ENCODE measurements at places on chromosomes 7 and 10.
A peak's percentile ranks its signal among the peaks of the same experiment; 100 is the strongest.

DNA sequence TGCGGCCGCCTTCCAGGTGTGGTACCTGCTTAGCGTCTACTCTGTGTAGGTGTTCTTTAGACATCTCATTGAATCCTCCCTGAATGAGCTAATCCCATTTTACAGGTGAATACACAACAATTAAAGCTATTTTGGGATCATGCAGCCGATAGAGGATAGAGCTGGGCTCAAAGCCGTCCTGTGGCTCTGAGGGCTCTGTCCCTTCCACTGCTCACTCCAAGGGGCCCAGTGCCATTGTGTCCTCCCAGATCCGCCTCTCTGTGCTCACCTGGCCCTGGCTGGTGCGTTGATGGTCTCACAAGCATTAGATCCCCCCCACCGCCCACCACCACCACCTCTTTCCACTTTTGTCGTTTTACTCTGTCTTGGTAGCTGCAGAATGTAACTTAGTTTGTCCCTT is 13.1 kb downstream of the NPTX2 start:
- DNase-seq, result no peak

DNA sequence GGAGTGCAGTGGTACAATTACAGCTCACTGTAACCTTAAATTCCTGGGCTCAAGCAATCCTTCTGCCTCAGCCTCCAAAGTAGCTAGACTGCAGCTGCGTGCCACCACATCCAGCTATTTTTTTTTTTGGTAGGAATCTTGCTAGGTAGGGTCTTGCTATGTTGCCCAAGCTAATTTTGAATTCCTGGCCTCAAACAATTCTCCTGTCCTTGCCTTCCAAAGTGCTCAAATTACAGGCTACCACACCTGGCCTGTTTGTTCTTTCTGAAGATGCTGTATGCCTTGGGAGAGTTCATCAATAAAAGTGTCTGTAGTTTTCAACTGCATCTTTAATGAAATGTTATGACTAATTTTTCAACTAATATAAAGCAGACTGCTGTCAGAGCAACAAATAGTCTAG is 452 bp downstream of the SAMD9 start:
- DNase-seq, result no peak

DNA sequence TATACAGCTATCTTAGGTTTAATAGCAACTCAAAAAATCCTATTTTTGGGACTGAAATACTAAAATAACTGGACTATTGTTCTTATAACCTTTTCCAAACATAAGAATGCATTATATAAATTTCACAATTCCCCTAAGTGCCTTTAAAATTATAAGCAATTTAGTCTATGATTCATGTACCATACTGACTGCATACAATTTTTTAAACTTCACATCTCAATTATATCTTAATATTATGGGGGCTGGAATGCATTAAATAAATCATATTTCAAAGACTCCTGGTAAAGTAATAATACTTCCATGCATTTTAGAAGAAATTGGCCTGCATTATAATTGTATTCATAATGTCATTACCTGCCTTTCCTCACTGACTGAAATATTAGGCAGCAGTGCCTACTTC is 144.6 kb downstream of the CHCHD3 start:
- no peak for DNase-seq

GRCh38 chr7:37320848-37321468 is 127.7 kb downstream of the ELMO1 start:
- DNase-seq, result no peak

GRCh38 chr7:86965727-86966120 is 93.7 kb downstream of the ELAPOR2 start:
- DNase-seq, result no peak

DNA sequence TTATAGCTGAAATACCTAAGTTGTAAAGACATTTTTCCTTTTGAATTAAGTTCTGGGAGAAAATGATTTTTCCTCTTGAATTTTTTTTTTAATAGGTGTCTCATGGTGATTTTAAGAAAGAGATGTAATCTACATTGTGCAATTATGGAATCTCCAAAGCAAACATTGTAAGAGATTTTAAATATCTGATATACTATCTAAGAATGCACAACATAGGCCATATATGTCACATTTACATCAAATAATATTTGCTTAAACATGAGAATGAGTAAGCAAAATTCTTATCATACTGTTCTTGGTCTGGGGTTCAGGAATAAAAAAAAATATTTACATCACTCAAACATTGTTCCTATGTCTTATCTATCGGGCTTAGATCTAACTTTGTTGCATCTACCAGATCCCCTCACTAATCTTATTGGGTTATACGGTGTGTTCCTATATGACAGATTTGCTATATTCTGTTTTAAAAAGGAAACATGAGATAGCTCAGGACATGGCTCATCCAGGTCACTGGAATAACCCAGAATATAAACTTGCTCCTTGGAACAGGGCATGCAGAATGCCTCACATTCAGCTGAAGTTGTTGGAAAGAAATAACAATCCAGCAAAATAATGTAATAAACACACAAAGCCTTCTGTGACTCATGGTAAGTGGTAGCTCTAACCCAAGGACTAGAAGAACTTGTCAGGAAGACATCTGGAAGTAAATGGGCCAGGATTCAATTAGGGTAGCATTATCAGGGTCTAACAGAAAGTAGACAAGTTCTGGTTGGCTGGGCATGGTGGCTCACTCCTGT is 794.7 kb downstream of the IPMK start:
- DNase-seq, result no peak

DNA sequence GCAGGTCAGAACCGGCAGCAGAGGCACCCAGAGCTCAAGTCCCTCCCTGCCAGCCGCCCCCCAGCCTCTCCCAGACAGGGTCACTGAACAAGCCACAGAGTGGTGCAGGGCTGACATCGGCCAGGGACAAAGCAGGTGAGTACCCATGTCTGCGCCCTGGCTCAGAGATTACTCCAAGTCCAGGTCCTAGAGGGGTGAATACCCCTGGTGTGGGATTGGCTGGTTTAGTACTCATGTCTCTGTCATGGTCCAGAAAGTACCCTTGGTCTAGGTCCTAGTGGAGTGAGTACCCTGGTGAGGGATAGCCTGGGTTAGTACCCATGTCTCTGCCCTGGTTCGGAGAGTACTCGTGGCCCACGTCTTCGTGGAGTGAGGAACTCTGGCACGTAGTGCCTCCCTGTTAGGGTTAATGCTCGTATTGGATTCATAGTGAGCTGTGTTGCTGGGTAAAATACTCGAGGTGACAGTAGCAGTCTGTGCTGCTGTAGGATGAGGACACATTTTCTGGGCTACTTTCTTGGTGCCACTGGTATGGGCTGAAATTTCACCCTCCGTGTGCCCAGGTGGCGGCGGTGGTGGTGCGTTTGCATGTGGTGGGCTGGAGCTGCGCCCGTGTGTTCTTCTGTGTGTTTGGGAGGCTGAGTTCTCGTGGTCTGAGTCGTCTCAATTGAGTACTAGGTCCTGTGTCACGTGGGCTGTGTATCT is 25.5 kb upstream of the KNDC1 start:
- no peak for DNase-seq

DNA sequence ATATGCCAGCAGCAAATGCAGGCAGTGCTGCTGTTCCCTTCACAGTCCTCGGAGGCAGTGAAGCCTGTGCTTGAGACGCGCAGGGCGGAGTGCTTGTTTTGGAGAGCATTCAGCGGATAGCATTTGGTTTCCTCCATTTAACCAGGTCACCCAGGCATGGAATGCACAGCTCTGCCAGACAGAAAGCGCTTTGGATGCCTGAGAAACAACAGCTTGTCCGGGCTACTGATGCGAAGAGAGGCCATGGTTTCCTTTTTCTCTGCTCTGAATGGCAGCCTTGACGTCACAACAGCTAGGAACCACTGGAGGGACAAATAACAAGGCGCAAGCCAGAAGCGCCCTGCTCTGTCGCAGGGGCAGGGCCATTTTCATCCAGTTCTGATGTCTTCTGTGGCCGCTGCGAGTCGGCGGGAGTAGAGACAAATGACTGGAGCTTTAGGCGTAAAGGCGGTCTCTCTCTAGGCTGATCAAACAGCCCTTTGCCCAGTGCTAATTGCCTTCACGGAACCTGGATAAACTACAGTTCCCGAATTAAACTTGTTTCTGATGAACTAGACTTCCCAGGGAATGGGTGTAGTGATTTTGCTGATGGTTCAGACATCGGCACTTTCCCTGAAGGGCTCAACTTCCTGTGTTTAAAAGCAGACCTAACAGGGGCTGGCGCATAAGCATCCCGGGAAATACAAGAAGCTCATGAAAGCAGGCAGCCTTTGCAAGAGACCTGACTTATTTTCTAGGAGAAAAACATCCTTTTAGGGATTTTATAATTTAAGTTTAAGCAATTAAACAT is 187.6 kb upstream of the KLF14 start:
- DNase-seq, result peak; percentile 77

DNA sequence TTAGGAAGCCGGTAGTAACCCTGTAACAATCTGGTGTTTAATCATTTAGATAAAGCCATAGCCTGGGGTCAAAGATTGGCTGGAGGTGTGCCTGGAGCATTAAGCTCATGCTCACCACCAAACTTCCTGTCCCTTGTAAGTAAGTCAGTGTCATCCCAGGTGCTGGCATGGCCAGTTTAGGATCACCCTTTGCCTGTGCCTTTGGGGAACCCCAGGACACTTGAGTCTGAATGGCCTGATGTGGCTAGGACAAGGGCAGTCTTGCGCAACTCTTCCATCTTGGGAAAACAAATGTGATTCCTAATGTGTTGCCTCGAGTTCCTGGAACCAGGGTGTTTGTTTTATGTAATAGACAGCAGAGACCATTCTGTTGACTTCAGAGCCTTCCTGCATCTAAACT is 154.8 kb downstream of the GRK5 start:
- DNase-seq, result no peak

DNA sequence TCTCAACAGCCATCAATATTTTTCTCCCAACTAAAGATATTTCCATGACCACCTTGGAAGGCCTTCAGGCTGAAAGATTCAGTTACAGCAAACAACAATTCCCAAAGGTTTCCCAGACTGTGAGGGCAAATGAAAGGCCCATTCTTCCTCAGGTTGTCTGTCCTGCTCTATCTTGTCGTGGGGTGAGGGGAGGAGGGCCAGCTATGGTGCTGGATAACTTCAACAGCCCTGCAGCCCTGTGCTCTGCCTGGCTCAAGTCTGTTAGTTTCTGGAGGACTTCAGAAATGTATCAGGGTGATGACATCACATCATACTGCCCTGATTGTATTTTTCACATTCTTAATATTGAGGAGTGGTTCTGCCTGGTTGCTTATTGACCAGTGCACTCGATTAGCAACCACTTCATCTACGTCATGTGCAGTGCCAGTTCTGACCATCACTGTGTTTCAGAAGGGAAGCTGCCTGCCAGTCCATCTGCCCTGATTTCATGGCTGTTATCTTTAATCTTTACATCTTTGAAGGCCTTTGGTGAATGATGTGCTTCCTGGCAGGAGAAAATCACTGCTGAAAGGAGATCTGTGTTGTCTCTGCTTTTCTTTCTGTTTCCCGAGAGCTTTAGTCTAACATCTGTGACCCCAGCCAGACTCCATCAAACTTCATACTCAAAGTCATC is 135.5 kb downstream of the NRF1 start:
- DNase-seq, result no peak
